Activated naive CD4-positive, alpha-beta T cell treated with Interleukin-2 at 50 U/mL for 16 hours (primary cell): ENCODE measurements at places on chromosomes 6 and 20.

- no peak for DNase-seq
Observed at GRCh38 chr20:11153819-11154218, 480.0 kb upstream of the JAG1 start.

DNA sequence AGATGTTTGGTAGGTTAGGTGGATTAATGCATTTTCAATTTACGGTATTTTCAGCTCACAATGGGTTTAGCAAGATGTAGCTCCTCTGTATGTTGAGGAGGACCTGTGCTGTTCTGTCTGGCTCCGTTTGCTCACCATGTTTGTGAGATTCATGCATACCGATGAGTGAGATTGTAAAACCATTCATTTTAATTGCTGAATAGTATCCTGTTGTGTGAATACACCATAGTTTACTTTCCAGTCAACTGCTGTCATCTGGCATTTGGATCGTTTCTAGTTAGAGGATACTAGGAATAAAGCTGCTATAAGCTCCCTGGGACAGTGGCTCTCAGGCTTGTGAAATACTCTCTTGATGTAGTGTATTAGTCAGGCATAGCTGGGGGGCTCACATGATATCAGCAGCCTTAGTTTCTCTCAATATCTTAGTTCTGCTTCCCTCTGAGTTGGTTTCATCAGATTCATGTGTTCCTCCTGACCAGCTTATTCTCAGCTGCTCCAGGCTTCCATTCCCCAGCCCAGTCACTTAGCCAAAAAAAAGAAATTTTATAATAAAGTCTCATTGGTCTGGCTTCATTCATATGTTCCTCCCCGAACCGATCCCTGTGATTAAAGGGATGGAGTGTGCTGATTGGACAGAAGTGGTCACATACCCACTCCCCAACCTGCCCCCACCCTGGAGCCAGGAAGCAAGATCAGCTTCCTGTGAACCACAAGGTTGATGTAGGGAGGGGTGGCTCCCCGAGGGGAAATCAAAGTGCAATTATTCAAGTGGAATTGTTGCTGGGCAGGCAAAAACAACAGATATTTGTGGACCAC, 10.9 kb upstream of the B4GALT5 start:
- no peak for DNase-seq

GRCh38 chr6:109118337-109118736, 23.0 kb downstream of the CEP57L1 start:
- no peak for DNase-seq

GRCh38 chr6:7218406-7218988, 94.5 kb downstream of the SSR1 start:
- DNase-seq = no peak

- no peak for DNase-seq
Observed at GRCh38 chr6:46796848-46797580, 3.8 kb downstream of the MEP1A start.
